ENCODE measurements at places on chromosomes 13 and 19.

DNA sequence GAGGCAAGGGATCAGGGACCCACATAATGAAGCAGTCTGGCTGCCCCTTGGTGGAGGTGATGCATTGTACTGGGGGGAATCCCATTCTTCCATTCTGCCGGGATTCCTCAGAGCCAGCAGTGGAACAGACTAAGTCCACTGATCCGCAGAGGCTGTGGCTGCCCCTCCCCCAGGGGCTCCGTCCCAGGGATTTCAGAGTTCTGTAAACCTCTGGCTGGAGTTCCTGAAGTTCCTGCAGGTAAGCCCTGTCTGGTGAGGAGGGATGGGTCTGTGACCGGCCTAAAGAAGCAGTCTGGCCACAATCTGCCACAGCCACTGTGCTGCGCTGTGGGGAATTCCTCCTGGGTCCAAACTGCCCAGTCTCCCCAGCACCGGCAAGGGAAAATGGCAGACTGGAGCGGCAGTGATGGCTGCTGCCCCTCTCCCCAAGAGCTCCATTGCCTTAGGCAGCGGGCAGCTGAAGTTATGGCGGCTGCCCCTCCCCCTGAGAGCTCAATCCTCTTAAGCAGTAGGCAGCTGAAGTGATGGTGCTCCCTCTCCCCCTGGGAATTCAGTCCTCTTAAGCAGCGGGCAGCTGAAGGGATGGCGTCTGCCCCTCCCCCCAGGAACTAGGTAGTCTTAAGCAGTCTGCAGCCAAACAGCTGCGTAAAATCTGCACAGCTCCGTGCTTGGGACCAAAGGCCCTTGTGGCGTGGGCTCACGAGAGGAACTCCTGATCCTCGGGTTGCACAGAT, 155.7 kb downstream of the PCDH17 start:
- no peaks in the 10 kb centered on the region for H3K4me1 ChIP-seq
- H3K36me3 ChIP-seq: no peaks in the 10 kb centered on the region
- no peak overlapping the region for H3K4me3 ChIP-seq
- no peak overlapping the region for H3K27ac ChIP-seq
- DNase-seq: no peak

- peaks cover 43% of the 10 kb centered on the region for H3K4me1 ChIP-seq
- peak overlapping the region; percentile 83 for H3K27ac ChIP-seq
- no peaks in the 10 kb centered on the region for H3K27me3 ChIP-seq
- peaks cover 2% of the 10 kb centered on the region for H3K36me3 ChIP-seq
These were observed 373 bp downstream of the TNFAIP8L1 start for GRCh38 chr19:4639531-4640246.

- no peaks in the 10 kb centered on the region for H3K36me3 ChIP-seq
- H3K4me1 ChIP-seq: peaks cover 61% of the 10 kb centered on the region
- DNase-seq: no peak
- no peaks in the 10 kb centered on the region for H3K27me3 ChIP-seq
These were observed 9.9 kb upstream of the MKNK2 start for GRCh38 chr19:2060884-2061494.

- H3K36me3 ChIP-seq: peaks cover 25% of the 10 kb centered on the region
- H3K27me3 ChIP-seq: no peaks in the 10 kb centered on the region
- H3K4me3 ChIP-seq: peak overlapping the region; percentile 18
- no peak for DNase-seq
These were observed 17.8 kb downstream of the ERFL start for GRCh38 chr19:41910240-41910991.

- H3K36me3 ChIP-seq: no peaks in the 10 kb centered on the region
- H3K4me3 ChIP-seq: no peak overlapping the region
- H3K27ac ChIP-seq: no peak overlapping the region
- no peaks in the 10 kb centered on the region for H3K4me1 ChIP-seq
- no peak for DNase-seq
- peaks cover 19% of the 10 kb centered on the region for H3K27me3 ChIP-seq
These were observed 176.0 kb downstream of the OLFM4 start for GRCh38 chr13:53204598-53204997.

- no peaks in the 10 kb centered on the region for H3K36me3 ChIP-seq
- no peak overlapping the region for H3K4me3 ChIP-seq
- H3K4me1 ChIP-seq: peaks cover 49% of the 10 kb centered on the region
- H3K27me3 ChIP-seq: no peaks in the 10 kb centered on the region
These were observed 12.7 kb upstream of the HNRNPL start for GRCh38 chr19:38862321-38863059.

DNA sequence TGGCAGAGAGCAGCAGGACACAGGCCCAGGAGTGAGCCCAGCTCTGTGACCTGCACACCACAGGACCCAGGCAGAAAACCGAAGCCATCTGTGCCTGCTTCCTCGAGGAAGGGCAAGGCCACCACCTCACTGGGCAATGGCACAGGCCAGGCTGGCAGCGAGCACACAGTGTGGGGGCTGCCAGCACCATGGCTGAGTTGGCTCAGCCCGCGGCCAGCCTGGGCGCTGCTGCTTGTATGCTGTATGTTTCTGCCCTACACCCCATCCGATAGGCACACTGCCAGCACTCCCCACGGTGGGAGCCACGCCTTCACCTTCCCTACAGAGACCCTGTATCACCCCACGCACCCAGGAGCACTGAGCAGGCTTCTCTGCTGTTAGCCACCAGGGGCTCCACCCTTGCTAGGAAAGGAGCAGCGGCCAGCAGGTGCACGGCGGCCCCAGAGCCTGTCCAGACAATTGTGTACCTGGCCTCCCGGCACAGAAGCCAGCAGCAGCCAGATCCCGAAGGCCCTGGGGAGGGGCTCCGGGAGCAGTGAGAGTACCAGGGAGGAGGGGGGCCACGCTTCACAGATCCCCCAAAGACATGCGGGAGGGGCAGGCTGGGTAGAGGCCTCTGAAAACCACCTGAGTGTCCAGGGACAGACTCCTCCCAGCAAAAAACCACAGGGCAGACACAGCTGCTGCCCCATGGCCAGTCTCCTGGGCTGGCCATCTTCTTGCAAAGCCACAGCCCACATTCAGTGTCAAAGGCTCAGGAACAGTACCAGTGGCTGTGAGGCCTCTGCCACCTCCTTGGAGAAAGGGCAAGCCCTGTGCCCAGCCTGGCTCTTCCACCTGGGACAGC, 56.1 kb downstream of the MLLT1 start:
- H3K36me3 ChIP-seq: peaks cover 40% of the 10 kb centered on the region
- no peak for DNase-seq
- no peak overlapping the region for H3K4me3 ChIP-seq
- H3K27me3 ChIP-seq: no peaks in the 10 kb centered on the region
- peaks cover 5% of the 10 kb centered on the region for H3K4me1 ChIP-seq

GRCh38 chr13:24071423-24072075, 89.0 kb upstream of the SPATA13 start:
- H3K4me3 ChIP-seq: no peak overlapping the region
- H3K27ac ChIP-seq: no peak overlapping the region
- DNase-seq: no peak
- peaks cover 4% of the 10 kb centered on the region for H3K4me1 ChIP-seq
- no peaks in the 10 kb centered on the region for H3K27me3 ChIP-seq

- no peaks in the 10 kb centered on the region for H3K27me3 ChIP-seq
- no peak for DNase-seq
- H3K27ac ChIP-seq: peak overlapping the region; percentile 87
- H3K4me1 ChIP-seq: peaks cover 22% of the 10 kb centered on the region
These were observed 836 bp downstream of the GIPC1 start for GRCh38 chr19:14494910-14495671.

DNA sequence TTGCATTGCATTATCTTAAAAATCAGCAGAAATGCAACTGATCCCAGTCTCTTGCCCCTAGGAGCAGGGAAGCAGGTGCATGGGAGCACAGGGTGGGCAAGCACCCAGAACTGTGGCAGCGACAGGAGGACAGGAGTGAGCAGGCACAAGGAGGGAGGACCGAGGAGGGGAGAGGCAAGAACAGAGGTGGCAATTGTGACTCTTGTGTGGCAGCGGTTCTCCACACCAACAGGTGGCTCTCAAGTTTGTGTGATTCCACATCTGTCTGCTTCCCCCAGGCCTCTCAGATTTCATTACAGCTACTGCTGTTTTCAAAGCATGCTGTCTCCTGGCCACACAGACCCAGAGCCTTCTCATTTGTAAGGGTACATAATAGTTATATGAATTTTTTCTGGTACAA, 108.5 kb downstream of the STK24 start:
- H3K4me3 ChIP-seq: no peak overlapping the region
- no peaks in the 10 kb centered on the region for H3K27me3 ChIP-seq
- H3K36me3 ChIP-seq: peaks cover 8% of the 10 kb centered on the region
- H3K4me1 ChIP-seq: peaks cover 12% of the 10 kb centered on the region

GRCh38 chr19:12946092-12946721, 545 bp downstream of the RAD23A start:
- peak overlapping the region; percentile 90 for H3K27ac ChIP-seq
- peaks cover 17% of the 10 kb centered on the region for H3K36me3 ChIP-seq
- no peak for DNase-seq
- H3K4me1 ChIP-seq: peaks cover 35% of the 10 kb centered on the region

GRCh38 chr13:108924134-108924533, 294.7 kb downstream of the MYO16 start:
- no peak for DNase-seq
- no peaks in the 10 kb centered on the region for H3K4me1 ChIP-seq
- no peaks in the 10 kb centered on the region for H3K36me3 ChIP-seq
- H3K27me3 ChIP-seq: peaks cover 18% of the 10 kb centered on the region
- no peak overlapping the region for H3K27ac ChIP-seq

DNA sequence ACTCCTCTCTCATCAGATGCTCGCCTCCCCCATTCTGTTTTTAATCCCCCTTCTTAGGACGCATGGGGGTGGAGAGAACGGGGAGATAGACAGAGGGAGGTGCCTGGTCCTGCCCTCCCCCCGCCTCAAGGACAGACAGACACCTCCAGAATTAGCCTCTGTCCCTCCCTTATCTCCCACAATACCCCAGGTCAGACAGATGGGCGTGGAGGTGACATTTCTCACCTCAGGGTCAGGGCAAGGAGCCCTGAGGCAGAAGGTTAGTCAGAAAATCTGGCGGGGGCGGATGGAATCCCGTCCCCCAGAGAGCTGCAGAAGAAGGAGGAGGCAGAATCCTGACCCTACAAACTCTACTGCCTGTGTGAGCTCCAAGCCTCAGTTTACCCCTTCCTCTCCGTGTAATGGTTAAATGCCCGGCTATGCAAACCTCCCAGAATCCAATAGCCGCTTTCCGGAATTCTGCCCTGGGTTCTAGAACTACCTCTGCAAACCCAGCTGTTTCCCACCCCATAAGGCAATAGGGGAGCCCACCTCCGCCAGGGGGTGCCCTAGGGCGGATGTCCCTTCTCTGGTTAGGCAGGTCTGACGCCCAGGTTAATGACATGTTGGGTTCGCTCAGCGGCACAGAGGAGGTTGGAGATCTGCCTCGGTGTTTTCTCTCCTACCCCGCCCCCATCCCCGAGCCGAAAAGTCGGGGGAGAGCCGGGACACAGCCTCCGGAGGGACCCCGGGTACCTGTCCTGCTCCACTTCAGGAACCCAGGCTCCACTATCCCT, 900 bp downstream of the PPP1R13L start:
- DNase-seq: peak; percentile 76
- no peak overlapping the region for H3K27ac ChIP-seq
- H3K36me3 ChIP-seq: peaks cover 5% of the 10 kb centered on the region
- H3K4me3 ChIP-seq: peak overlapping the region; percentile 94
- H3K27me3 ChIP-seq: peaks cover 52% of the 10 kb centered on the region
- H3K4me1 ChIP-seq: peaks cover 44% of the 10 kb centered on the region

- peaks cover 45% of the 10 kb centered on the region for H3K27me3 ChIP-seq
- DNase-seq: no peak
- H3K4me1 ChIP-seq: peaks cover 14% of the 10 kb centered on the region
These were observed 254.7 kb upstream of the SGCG start for GRCh38 chr13:22925881-22926747.

GRCh38 chr13:46211116-46211482, 629 bp upstream of the LRRC63 start:
- no peaks in the 10 kb centered on the region for H3K36me3 ChIP-seq
- H3K27me3 ChIP-seq: no peaks in the 10 kb centered on the region
- H3K27ac ChIP-seq: peak overlapping the region; percentile 98
- DNase-seq: peak; percentile 40

DNA sequence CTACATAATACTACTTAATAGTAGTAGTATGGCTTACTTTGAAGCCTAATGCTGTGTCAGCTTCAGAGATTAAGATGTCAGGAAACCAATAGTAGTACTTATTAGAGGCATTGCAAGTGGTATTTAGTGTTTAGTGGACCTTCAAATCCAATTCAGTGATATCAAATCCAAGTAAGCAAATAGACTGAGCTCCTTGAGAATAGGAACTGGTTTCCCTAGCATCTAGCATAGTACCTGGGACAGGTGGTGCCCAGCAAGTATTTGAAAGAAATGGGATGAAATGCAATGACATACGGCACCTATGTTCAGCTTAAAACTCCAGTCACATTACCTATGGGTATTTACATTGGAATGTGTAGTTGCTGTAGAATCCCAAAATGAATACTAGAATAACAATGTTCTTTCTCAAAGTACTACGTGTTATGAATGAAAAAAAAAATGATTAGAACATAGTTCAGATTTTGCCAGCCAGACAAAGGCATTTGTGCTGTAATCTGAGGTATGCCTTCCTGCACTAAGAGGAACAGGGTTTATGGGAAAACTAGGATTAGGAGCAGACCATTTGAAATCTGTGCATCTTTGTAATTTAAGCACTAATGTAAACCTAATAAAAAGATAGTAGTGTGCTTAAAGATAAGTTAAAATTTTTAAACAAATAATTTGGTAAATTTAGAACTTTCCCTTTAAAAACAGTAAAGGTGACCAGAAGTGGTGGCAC, 17.1 kb downstream of the LSM14A start:
- no peak for DNase-seq
- H3K36me3 ChIP-seq: peaks cover 24% of the 10 kb centered on the region
- H3K27me3 ChIP-seq: no peaks in the 10 kb centered on the region

DNA sequence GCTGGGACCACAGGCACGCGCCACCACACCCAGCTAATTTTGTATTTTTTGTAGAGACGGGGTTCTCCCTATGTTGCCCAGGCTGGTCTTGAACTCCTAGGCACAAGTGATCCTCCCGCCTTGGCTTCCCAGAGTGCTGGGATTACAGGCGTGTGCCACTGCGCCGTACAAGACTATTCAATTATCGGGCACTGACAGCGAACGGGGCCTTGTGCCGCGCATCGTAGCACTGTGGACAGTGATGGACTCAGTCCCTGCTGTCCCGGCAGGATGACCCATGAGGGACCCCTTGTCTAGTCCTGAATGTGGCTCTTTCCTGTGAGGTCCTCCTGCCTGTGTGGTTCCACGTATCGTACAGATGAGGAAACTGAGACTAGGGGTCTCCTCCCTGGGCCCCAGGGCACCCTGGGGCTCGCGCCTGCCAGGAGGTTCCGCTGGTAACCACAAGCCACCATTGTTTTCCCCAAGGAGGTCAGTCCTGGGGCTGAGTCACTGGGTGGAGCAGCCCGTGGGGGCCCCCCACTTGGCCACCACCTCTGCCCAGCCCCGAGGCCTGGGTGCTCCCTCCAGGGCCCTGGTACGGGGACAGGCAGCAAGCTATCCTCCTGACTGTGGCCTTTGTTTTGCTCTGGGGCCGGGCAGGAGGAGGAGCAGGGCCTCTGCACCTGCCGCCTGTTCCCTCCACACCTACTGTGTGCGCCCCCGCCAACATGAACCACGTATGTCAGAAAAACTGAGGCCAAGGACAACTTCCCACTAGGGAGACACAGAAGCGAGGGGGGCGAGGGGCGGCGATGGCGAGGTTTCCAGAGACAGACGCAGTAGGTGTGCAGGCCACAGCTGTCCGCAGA, 2.9 kb upstream of the TCF3 start:
- H3K4me1 ChIP-seq: peaks cover 27% of the 10 kb centered on the region
- peaks cover 2% of the 10 kb centered on the region for H3K36me3 ChIP-seq
- no peak overlapping the region for H3K4me3 ChIP-seq
- H3K27ac ChIP-seq: no peak overlapping the region
- no peak for DNase-seq

Measured in naive thymus-derived CD8-positive, alpha-beta T cell (primary cell).